ENCODE measurements at places on chromosomes 7 and 10.

GRCh38 chr7:158094671-158095226 lies 492.9 kb downstream of the PTPRN2 start:
- DNase-seq = no peak

GRCh38 chr10:95169522-95169921 lies 24.5 kb upstream of the ACSM6 start:
- DNase-seq = no peak

GRCh38 chr10:129390147-129390546 lies 76.9 kb upstream of the MGMT start:
- DNase-seq = no peak

DNA sequence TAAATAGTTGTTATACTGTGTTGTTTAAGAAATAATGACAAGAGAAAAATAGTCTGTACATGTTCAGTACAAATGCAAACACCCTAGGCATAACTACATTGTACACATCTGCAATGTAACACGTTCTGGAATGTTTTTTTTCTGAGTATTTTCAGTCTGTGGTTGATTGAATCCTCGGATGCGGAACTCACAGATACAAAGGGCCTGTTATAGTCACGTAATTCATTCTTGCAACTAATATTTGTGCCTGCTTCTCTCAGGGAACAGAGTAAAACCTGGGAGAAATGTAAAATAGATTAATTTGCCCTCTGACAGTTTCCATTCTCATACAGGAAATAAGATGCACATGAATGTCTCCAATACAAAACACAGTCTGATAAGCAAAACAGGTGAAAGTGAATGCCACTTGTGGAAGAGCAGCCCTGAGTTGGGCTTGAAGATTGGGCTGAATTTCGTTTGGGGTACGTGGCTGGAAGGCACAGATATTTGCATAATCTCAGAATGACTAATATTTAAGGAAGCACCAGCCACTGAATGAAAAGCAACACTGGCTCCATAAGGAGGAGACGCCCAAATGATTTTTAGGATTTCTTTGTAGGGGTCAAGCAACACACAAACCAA lies 19.1 kb downstream of the DENND2A start:
- DNase-seq = no peak

- DNase-seq = no peak
These were observed 34.4 kb upstream of the ETV1 start for GRCh38 chr7:14023838-14024237.

- no peak for DNase-seq
These were observed 6.9 kb upstream of the GOLGA7B start for GRCh38 chr10:97842656-97843280.

DNA sequence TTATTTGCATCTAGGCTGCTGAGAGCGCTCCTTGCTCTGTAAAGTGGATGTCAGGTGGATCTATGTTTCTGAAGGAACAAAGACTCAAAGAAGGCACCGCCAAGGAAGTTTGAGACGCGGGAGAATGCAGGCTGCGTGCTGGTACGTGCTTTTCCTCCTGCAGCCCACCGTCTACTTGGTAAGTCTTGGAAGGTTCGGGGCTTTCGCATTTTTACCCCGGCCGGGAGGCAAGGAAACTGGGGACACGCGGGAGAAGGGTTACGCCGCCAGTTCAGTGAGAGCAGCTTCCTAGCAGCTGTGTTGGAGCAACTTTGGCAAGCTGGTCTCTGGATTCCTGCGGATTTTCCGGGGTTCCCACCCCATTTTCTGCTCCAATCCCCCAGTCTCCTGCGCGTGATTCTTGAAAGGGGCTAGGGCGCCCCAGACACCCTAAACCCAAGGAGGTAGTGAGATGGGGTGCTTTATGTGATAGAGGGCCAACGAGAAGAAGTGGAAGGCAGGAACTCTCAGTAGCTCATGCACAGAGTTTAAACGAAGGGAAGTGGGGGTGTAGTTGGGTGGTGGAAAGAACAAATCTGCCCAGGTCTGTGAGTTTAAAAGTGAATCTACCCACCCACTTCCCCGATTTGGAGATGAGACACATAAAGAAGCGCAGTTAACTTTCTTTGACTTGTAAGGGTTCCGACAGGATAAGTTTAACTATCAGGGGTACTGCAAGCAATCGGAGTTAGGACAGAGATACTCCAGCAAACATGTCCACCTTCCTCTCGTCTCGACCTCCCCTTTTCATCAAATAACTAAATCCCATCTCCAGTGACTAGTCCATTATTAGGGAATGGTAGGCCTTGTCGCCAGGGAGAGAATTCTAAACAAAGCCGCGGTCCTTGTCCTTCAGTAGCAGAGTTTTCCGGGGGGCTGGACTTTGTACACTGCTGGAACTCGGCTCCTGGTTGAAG lies 2.5 kb downstream of the NXPH1 start:
- DNase-seq = no peak

DNA sequence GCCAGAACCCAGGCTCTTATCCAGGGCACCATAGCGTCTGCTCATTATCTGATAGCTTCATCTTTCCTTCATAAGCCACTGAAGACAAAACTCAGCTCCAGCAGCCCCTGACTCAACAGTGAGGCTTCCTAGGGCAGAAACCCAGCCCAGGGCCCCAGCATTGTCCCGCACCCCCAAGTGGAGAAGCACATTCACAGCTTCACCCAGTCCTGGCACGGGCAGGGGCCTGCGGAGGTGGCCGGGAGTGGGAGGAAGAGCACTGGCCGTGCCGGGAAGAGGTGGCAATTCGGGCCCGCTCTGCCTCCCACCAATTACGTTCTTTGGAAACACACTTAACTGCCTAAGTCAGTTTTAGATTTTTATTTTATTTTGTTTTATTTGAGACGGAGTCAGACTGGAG lies 10.3 kb upstream of the CALML5 start:
- DNase-seq = no peak

GRCh38 chr10:15540727-15541126 lies 169.6 kb upstream of the FAM171A1 start:
- no peak for DNase-seq

DNA sequence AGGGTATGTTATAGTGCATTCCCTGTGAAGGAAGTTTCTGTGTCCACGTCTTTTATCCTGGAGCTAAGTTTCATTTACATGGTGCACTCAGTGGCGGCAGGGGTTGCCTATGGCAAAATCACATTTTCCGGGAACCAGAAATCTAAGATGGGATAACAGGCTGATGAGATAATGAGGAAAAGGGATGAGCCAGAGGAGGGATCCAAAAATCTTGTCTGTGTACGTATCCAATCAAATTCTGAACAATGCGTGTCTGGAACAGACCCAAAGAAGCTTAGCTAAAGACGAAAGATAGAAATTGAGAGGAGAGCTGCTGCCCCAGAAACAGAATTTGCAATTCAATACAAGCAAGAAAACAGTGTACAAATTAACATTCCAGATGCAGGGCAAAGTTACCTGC lies 16.1 kb downstream of the LANCL2 start:
- no peak for DNase-seq

GRCh38 chr10:93199191-93199751 lies 125.6 kb downstream of the CYP26A1 start:
- DNase-seq = no peak

DNA sequence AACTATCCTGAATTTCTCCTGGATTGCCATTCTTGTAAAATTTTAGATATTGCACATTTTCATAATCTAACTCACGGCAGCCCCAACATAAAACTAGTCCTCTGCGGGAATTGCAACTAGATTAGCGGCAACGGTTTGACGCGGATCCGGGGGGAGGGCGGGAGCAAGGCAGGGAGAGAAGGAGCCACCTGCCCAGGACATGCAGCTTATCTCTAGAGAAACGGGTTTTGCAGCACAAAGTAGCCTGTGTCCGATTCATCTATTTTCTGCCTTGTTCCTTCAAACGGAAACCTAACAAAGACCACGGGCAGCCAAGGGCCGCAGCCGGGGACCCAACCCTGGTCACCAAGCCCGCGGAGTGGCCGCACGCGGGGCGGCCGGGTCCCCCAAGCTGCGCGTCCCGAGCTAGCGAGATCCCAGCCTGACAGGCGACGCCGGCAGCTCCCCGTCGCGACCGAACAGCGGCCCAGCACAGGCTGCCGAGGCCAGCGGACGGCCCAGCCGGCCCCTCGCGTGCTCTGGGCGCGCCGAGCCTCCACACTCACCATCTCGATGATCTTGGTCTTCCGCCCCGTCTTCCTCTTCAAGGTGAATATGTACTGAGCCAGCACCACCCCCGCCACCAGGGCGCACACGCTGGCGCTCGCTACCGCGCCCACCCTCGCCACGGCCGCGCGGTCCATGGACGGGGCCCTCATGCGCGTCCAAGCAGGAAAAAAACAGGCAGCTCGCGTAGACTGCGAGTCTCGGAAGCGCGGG lies at the start of gene NT5C3A:
NT5C3A (minus strand) TSS at position 754 of the 759 bp plus-strand sequence; CDS start at position 683, 71 bp downstream.
- no peak for DNase-seq

GRCh38 chr7:131235489-131236317 lies 92.0 kb upstream of the MKLN1 start:
- no peak for DNase-seq

DNA sequence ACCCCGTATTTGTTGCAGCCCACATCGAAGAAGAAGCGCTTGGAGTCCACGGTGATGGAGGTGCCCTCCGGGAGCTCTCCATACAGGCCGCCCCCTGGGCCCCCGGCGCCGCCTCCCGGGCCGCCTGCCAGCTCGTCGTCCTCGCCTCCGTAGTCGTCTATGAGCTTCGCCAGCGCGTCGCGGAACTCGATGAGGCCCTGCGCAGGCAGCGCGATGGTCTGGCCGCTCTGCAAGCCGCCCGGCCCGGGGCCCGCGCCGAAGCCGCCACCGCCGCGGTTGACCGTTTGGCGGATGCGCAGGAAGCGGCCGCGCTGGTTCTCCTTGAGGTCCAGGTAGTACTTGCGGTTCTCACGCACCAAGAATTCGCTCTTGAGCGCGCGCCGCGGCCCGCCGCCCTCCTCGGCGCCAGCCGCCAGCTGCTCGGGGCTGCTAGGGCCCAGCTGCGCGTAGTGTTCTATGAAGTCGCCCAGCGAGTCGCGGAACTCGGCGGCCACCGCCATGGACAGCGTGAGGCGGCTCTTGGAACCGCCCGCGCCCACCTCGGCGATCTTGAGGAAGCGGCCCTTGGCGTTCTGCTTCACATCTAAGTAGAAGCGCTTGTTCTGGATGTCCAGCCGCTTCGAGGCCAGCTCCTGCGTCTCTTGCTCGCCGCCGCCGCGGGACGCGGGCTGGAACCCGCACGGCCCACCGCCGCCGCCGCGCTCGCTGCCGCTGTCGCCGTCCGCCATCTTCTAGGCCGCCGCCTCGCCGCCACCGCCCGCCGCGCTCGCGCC lies 523 bp downstream of the PURB start:
- DNase-seq = no peak

DNA sequence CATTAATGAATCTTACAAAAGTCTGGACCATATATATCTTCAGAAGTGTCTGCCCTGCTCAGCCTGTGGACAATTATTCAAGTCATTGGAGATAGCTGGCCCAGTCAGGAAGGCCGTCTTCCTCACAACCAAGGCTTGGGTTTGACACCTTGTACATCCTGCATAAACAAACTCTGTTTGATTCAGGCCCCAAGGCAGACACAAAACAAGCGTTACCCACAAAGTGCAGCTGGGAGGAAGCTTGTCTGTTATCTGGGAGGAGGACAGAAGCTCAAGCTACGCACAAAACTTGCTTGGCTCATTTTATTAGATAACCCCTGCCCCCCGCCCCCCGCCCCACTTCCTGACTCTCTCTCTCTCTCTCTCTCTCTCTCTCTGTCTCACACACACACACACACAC lies 166.9 kb upstream of the WDR11 start:
- no peak for DNase-seq

GRCh38 chr10:24822590-24822989 lies 98.9 kb upstream of the ARHGAP21 start:
- DNase-seq = peak; percentile 55

GRCh38 chr7:132828502-132828901 lies 252.2 kb upstream of the PLXNA4 start:
- no peak for DNase-seq

GRCh38 chr7:10718768-10719167 lies 254.9 kb upstream of the PHF14 start:
- DNase-seq = no peak

GRCh38 chr7:68166525-68166924 lies 1169.9 kb downstream of the TYW1 start:
- no peak for DNase-seq

DNA sequence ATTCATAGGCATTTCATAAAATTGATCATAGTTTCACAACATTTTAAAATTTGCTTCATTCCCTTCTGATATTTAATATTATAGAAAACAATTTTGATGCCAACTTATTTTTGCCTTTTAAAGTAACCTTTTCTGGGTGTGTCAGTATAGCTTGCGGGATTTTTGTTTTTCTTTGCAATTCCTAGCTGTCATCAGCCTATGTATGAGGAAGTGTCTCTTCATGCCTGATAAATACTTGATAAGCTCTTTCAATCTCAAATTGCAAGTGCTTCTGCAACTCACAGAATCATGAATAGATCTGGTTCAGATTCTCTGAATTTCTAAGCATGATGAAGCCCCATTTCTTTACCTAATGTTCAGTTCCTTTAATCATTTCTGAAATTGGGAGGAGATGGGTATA lies 28.0 kb upstream of the ARHGAP21 start:
- no peak for DNase-seq

GRCh38 chr7:151810441-151811232 lies 66.3 kb downstream of the PRKAG2 start:
- no peak for DNase-seq

DNA sequence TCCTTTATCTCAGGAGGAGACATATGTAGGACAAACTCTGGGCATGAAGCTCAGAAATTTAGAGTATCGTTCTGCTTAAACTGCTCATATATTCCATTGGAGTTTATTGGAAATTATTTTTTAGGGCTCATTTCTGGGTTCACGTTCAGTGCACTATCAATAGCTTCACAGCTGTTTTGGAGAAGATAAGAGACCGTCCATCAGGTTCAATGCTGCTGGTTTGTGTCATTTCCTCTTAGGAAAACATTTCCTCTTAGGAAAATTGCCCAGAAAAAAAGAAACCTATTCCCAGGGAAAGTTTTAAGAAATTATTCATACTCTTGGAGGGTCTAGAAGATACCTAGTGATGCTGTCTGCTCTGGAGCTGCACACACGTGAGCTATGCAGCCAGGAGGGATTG lies 691.7 kb downstream of the GRID1 start:
- DNase-seq = no peak

DNA sequence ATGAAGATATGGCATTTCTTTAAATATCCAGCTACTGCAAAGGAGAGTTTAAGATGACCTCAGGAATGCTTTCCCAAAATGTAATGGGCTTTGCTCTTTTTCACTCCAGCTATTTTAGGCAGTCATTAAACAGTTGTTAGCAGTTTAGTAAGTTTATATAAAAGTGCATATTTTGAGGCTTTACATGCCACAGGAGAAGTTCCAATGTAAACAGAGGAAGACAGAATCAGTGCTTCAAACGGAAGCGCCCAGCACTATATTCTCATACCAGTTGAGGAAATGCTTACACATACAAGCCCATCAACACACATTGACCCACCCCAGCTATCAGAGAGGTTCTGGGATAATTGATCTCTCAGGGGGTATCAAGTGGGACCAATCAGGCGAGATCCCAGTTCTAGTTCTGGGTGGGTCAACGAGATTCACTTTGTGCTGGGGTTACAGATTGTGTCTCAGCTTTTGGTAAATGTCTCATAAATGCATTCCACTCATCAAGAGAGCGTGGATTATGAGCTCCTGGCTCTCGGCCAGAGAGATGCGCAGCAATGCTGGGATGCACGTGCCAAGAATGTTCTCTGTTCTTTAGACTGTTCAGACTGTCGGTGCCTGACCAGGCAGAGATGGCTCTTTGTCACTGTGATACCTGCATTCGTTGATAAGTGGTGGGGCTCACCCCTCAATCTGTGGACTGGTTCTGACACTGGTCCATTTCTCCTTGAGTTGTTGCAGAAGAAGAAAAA lies 55.0 kb downstream of the CACNB2 start:
- DNase-seq = no peak

- no peak for DNase-seq
These were observed 32.9 kb upstream of the CUX1 start for GRCh38 chr7:101784292-101785127.
